ENCODE measurements at places on chromosomes 6 and 20.

GRCh38 chr6:22411376-22412105, 114.7 kb upstream of the PRL start:
- DNase-seq, result no peak

GRCh38 chr6:20266851-20267608, 54.8 kb upstream of the MBOAT1 start:
- DNase-seq, result no peak

DNA sequence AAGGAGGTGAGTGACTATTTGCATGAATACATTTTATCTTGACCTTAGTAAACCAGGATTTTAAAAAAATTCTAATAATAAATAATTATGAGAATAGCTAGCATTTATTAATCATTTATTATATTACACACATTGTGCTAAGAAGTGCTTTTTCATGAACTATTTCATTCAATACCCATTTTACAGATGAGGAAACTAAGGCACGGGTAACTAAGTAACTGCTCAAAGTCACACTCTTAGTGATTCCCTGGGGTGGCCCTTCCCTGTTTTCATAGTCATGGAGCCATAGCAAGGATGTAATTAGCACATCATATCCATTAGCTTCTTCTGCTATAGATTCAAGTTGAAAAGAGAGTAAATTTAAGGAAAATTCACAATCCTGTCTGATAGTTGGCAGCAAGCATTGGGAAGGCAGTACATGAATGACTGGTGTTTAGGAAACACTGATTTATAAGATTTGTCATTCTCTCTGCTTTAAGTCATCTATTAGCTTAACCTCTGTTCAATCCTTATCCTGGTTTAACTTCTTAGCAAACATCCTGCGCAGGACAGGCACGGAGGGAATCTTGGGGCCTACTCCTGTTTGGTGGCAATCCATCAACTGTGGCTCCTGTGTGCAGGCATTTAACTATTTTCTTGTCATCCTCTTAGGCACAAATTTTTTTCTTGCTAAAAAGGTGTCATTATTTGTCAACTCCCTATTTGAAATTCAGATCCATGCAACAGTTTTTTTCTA, 68.3 kb downstream of the RIN2 start:
- no peak for DNase-seq

GRCh38 chr6:4297348-4297747, 162.0 kb upstream of the ECI2 start:
- DNase-seq, result no peak

GRCh38 chr6:47484616-47485015, 7.0 kb downstream of the CD2AP start:
- no peak for DNase-seq

- no peak for DNase-seq
These were observed 65.8 kb upstream of the E2F3 start for GRCh38 chr6:20335872-20336271.

- DNase-seq, result no peak
These were observed 744 bp downstream of the VSX1 start for GRCh38 chr20:25081065-25081729.

DNA sequence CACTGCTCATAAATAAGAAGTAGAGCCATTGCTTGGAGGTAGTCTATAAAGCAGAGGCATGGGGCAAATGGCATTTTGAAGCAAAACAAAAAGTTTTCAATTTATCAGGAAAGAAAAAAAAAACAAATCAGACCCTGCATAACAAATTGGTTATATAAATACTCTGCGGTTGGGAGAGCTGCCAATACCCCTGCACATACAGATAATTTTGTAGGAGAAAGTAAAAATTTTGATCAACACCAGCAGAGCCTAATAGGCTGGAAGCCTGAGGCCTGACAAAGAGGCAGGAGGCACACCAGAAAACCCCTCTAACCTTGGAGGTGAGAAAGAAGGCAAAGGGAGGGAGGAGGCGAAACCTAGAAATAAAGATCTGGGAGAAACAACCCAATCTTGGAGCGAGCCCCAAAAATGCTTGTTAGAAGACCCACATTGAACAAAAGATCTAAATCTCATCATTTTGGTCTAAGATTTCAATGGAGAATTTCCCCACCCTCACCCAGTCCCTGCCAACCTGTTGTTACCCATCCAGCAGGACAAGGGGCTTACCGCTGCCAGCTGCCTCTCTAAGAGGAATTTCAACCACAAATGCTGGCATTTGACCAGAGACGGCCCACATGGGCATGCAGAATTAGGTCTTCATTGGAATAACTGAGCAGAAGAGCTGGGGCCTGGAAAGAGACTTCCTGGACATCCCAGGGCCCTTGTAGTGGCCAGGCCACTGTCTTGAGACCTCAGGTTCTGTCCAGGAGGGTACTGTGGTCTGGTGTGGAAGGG, 28.4 kb downstream of the FOXA2 start:
- DNase-seq, result no peak

- DNase-seq, result no peak
These were observed 528.4 kb upstream of the AGPAT4 start for GRCh38 chr6:161802231-161802630.

DNA sequence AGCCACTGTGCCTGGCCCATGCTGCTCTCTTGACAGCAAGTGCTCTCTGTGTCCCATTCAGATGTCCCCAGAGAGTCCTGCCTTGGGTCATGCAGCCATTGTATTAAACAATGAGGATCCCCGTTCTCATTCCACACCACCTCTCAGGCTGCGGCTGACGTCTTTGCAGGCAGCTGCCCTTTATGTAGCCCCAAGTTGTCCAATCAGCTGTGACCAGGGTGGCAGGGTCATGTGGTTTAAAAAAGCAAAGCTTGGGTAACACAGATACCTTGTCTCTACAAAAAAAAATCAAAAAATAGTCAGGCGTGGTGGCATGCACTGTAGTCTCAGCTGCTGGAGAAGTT, 13.2 kb downstream of the GCNT2 start:
- no peak for DNase-seq

DNA sequence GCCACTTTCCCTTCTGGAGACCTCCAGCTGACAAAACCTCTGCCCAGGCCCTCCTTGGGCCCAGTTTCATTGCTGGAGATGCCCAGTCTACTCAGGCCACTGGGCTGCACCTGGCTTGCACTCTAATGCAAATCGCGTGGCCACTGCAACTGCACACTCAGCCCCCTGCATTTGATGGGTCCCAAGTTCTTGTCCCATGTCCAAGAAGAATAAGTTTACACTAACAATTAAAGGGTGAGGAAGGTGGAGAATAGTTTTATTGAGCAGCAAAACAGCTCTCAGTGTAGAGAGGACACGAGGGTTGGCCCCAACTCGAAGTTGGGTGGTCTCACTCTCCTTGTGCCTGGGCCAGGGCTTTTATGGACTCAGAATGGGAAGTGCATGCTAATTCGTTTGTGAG, 31.9 kb upstream of the THEMIS start:
- DNase-seq, result no peak

DNA sequence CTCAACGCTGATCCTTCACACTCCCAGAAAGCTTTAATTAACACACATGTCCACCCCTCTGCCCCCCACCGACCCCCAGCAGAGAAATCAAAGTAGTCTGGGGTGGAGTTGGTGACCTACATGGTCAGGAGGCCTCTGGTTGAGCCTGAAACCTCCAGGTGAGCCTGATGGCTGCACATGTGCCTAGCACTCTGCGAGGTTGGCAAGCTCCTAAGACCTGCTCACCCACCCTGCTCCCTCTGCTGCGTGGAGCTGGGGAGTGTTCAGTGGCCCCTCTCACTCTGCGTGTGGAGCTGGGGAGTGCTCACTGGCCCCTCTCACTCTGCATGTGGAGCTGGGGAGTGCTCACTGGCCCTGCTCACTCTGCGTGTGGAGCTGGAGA, 7.9 kb upstream of the YTHDF1 start:
- DNase-seq, result no peak

GRCh38 chr20:11918981-11919380, 1.3 kb downstream of the BTBD3 start:
- DNase-seq, result no peak

GRCh38 chr6:154450498-154450897, 60.0 kb downstream of the CNKSR3 start:
- DNase-seq, result no peak

DNA sequence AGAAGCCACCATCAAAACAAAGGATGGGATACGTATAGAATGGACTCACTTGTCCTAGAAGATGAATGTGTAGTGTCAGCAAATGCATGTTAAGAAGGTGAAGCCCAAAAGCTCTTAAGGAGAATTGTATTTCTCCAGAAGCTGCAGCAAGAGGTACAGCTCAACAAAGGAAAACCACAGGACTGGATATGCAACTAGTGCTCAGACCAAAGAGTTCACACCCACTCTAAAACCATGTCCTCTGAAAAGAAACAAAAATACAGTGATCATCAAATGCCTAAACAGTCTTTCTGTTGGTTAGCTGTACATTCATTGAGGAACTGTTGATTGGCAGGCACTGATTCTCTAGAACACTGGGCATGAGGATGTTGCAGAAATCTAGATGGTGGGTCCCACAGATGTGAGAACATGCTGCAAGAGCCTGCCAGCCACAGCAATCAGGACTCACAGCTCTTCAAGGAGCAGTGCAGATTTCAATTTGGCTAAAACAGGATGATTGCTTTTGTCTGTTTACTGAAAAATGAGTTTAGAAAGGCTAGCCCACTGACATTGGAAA, 94.6 kb downstream of the COL9A1 start:
- no peak for DNase-seq

DNA sequence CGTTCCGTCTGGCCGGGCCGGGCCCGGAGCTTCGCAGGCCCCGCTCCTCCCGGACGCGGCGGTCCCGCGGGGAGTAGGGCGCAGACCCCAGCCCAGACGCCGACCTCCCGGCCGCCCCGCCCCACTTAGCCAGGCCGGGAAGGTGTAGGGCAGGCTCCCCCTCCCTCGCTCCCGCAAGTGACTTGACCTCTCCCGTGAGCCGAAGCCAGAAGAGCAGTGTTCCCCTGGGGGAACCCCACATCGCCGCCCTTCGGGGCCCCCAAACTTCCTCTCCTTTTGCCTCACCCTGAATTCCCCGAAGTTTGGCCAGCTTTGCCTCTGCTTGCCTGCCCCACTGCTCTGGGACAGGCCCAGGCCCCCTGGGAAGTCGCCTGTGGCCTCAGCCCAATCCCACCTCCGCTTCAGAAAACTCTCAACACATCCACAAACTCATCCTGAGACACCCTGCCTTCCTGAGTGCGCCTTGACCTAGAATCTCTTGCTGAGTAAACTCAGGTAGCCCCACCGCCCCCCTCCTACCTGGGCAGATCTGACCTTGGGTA, 524 bp upstream of the NOL4L start:
- DNase-seq, result no peak

GRCh38 chr20:63409066-63409833, 48.1 kb upstream of the CHRNA4 start:
- no peak for DNase-seq

- no peak for DNase-seq
These were observed 542.0 kb downstream of the DHX35 start for GRCh38 chr20:39503902-39504709.

GRCh38 chr6:139895205-139895793, 520.9 kb upstream of the CITED2 start:
- no peak for DNase-seq

DNA sequence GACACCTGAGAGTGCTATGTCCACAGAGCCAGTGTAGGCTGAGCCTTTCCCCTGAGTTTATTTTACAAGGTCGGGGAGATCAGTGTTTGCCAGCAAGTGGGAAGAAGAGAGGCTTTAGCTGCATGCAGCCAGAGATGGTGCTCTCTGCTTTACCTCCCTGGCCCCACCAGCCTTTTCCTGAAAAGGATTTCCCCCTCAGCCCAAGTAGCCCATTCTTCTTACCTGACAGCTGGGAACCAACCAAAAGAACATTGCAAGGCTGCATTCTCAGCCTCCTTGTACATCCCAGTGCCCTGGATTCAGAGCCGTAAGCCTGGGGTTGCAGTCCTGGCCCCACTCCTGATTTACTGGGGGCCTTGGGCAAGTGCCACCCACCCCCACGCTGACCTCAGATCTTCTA, 16.9 kb downstream of the SNPH start:
- no peak for DNase-seq

- DNase-seq, result no peak
These were observed 92.9 kb downstream of the THEMIS start for GRCh38 chr6:127807806-127808517.

DNA sequence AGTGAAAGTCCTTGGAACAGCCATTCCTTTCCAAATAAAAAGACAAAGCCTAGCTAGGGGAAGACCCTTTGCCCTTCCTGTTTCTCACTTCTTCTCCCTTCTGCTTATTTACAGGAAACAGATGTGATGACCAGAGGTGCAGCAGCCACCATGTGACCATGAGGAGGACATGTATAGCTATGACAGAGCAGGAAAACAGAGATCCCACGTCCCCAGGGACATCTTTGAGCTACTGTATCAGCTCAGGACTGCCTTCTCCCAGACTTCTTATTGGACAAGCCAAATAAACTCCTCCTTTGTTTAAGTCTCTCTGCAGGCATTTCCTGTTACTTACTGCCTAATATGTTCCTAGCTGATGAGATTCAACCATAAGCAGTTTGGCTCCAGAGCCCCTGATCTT, 133.1 kb upstream of the MLN start:
- DNase-seq, result no peak

DNA sequence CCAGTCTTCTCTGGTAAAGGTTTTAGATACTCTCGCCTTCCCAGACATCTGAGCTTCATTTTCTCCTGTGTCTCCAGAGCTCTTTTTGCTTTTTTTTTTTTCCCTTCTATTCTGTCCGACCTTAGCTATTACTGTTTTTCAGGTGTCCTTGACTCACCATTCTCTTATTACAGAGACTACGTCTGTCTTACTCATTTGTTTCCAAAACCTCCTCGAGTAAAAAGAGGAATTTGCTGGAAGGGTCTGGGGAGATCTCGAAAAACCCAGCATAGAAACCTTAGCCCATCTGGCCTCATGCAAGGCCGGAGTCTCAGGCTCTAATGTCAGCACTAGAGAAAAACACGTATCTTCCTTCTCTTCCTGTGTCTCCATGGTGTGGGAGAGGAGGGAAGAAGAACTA, 109.2 kb upstream of the CARMIL1 start:
- DNase-seq, result no peak

- no peak for DNase-seq
These were observed 1614.7 kb downstream of the KHDRBS2 start for GRCh38 chr6:60671369-60671768.

DNA sequence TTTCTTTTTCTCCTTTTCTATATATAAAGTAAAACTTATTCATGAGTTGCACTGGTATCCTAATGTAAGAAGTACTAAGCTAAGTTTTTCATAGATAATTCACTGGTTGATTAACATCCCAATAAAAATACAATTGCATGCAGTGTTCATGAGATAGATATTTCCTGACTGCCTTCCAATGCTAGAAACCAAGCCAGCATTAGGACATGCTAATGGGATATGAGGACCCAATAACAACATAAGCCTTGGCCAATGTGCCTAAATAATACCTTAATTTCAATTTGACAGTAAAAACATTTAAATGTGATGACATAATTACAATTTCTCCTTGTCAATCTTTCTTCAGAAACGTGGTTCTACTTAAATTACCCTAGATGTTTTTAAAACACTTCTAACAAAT, 152.7 kb downstream of the RNGTT start:
- no peak for DNase-seq

- DNase-seq, result no peak
These were observed 6.7 kb downstream of the DLGAP4 start for GRCh38 chr20:36312724-36313441.

DNA sequence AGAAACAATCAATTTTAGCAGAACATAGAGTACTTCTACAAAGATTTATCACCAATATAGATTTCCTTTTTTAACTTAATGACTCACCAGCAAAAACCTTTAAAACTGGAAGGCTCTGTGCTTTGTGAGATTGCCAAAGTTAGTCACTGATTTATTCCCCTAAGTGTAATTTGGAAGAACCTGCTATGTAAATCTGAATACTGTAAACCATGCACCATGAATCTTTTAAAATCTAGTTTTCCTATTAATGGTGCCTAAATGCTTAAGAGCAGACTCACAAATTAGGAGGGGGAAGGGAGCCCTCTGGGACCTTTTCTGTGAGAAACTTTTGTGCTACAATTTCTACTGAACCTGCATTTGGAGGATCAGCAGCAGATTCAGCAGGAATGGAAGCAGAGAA, 57.8 kb upstream of the PNRC1 start:
- DNase-seq, result no peak

Measured in stimulated activated CD8-positive, alpha-beta memory T cell treated with anti-CD3 and anti-CD28 coated beads, Interleukin-7, amount 100 ng/mL, for 1 hour (primary cell).